Activated T-helper 1 cell treated with Interleukin-2 at 50 U/mL for 16 hours (primary cell): ENCODE measurements at places on chromosomes 13 and 19.
A peak's percentile ranks its signal among the peaks of the same experiment; 100 is the strongest.

GRCh38 chr19:2097203-2097885 is 629 bp downstream of the IZUMO4 start:
- no peak for DNase-seq

DNA sequence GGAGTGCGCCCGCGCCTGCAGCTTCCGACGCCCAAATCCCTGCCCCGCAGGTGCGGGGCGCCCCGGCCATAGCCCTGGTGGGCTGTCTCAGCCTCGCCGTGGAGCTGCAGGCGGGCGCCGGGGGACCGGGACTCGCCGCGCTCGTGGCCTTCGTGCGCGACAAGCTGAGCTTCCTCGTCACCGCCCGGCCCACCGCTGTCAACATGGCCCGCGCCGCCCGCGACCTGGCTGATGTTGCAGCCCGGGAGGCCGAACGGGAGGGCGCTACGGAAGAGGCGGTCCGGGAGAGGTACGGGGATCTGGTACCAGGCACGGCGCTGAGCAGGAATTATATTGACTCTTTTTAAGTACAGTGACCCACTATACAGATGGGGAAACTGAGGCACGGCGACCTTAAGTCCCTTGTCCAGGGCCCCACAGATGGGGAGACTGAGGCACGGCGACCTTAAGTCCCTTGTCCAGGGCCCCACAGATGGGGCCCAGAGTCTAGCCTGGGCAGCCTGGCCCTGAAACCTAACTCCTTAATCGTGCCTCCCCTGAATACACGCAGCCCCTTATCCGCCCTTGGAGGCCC is 586 bp downstream of the MRI1 start:
- DNase-seq, result peak; percentile 10

- no peak for DNase-seq
These were observed 10.0 kb downstream of the NFIX start for GRCh38 chr19:13005253-13005652.

DNA sequence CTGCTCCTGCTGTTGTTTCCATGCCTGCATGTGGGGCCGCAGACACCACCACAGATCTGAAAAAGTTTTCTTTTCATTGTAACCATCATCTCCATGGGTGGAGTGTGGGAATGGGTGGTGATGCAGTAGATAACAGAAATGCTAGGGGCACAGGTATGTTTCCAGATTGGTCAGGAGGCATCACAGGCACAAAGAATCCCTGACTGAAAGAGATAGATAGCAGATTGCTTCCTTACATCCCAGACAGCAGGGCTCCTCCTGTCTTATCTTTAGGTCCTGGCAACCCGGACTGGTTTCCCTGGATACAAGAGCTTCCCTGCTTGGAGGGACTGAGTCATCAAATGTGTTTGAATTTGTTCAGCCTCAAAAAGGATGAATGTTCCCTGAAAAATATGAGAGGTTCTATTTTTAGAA is 1937.6 kb downstream of the PCDH9 start:
- no peak for DNase-seq

DNA sequence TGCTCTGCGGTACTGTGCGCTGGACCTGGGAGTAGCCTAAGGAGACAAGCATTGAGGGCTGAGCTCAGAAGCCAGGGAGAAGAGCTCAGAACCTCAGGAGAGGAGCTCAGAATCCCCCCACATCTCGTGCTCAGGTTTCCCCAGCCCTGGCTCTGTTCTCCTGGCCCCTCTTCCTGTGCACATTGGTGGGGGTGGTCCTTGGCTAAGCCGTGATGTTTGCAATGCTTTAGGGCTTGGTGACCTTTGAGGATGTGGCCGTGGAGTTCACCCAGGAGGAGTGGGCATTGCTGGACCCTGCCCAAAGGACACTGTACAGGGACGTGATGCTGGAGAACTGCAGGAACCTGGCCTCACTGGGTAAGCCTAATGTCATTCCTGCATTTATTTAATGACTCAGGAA is 6.6 kb downstream of the ZNF557 start:
- DNase-seq, result no peak
